Renal cortex interstitium (tissue), 15 donors: ENCODE measurements at places on chromosomes 7 and 10. TPM values are rescaled to one million over a fixed set of nuclear protein-coding genes. Genes with fewer than 3 reads are reported as not detected.

Gene ABLIM1
- 86.6 TPM for polyA plus RNA-seq

Gene CDHR1
- 0.73 TPM for polyA plus RNA-seq

DNA sequence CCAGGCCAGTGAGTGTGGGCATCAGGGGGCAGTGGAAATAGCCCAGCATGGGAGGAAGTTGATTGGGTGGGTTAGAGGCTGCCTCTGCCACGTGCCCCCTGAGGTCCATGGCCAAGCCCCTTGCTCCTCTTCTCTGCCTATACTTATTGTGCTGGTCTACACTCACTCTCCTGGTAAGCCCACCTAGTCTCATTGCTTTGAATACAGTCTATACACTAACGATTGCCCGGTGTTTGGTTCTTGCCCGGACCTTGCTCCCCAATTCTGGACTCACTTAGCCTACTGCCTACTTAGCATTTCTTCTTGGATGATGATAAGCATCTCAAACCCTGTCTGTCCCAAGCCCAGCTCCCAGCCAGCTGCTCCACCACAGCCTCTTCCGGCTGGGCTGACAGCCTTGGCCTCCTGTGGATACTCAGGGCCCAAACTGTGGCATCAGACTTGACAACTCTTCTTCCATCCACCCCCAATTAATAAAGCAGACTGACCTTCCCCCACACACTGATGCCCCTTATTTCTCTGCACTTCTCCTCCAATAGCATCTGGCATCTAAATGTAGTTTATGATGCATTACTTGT, 10.1 kb downstream of the LRRC18 start:
- no peak for DNase-seq

DNA sequence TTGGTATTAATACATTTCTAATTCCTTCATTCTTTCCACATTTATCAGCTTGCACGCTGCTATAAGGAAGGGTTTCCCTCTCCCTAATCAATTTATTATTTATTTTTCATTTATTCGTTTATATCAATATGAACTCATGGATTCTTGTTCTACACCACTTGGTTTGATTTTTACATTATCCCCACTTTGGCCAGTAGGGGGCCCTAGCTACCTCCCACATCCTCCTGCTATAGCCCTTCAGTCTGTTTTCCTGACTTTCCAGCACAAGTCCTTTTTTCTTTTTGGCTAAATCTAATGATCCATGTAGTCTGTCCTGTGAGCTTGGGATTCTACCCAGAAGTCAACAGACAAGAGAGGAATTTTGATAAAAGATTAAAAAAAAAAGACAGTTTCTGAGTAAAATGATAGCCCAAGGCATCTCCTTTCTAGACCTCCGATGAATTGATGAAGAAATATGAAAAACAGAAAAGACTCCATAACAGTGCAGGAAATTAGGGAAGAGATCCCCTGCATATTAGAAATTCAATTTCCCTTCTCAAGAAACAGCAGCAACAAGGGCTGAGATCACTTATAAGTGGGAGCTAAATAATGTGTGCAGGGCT, 47.7 kb downstream of the LYZL2 start:
- no peak for DNase-seq

DNA sequence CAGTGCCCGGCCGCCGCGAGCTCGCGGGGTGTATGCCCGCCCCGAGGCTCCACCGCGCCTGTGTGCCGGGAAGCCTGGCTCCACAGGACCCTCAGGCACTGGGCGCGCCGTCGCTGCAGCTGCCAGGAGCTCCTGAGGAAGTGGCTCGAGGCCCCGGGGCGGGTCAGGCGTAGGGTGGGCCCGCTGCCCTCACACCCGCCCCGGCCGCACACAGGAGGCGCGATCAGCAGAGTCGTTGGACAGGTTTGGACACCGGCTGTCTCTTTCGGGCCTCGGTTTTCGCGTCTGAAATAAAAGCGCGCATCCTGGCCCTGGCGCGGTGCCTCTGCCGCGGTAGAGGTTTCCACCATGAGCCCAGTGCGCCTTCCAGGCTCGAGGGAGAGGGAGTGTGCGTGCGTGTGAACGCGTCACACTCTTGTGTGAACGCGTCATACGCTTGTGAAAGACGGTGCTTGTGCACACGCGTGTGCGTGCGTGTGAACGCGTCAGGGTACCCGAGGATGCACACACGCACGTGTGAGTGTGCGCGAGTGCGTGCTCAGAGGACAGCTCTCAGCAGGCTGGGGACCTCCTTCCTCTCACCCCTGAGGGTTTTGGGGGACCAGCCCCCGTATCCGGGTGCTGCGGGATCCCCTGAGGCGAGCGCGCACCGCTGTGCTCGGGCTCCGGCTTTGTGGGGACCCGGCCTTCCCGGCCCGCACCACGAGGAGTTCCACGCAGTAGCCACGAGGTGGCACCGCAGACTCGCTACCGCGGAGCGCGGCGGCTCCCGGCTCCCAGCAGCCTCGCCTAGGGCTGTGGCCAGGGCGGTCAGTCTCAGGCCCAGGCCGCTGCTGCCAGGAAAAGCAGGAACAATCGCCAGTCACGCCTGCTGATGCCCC, 83.8 kb downstream of the BMS1 start:
- peak; percentile 57 for DNase-seq

GRCh38 chr10:35306852-35307251, 29.5 kb upstream of the CCNY start:
- DNase-seq, result no peak

- no peak for DNase-seq
These were observed 27.9 kb upstream of the MGAM2 start for GRCh38 chr7:142083605-142084004.

DNA sequence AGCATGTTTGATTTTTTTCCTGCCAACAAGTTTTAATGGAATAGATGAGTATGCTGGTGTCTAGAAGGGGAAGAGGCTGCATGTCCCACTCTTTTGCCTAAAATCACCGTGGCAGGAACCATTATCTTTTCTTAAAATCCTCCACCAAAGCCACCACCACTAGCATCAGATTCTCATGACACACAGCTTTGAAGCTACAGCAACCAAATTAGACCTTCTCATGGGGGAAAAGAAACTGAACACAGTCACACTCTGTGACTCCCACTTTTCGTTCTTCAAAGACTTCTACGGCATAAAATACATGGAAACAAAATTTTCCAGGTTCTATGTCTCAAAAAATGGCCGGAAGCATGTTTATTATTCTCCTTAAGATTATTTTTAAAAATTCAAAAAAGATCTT, 81.8 kb downstream of the SGMS1 start:
- no peak for DNase-seq

- no peak for DNase-seq
These were observed 49.9 kb upstream of the TMEM106B start for GRCh38 chr7:12161146-12161545.

DNA sequence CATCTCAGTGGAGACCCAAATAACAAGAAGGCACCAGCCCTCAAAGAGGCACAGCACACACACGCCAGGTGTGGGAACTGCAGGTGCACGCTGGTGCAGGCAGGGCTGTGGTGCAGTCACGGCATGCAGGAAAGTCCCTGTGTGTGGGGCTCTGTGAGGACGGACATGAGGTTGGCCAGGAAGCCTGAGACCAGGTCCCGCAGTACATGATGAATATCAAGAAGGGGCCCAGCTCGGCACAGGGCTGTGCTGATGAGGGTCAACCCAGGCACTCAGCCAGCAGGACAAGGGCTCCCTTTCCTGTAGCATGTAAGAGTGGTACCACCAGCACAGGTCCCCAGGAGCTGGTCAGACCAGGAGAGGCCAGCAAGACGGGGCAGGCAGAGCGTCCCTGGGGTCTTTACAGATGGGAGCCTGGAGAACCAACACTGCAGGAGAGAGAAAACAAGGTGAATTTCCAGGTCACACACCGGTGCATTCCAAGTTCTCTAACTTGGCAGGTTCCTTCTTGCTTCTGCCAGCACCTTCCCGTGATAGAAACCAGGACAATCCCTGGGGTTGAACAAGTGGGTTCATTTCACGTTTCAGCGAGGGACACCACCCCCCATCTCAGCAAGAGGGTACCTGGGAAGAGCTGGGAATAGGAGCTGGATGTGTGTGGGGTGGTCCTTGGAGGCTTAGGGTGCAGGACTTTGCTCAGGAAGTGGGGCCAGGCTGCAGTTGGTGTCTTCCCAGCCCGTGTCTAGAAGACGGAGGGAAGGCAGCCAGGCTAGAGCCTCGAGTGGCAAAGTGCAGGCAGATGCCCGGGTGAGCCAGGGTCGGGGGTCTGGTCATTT, 244.8 kb upstream of the TCERG1L start:
- no peak for DNase-seq

- peak; percentile 87 for DNase-seq
These were observed at the start of gene TSPAN12 for GRCh38 chr7:120857588-120858573. TSPAN12 (minus strand) TSS chr7:120858144; CDS start chr7:120856763, 1,381 bp downstream.
